Activated naive CD4-positive, alpha-beta T cell treated with anti-CD3 and anti-CD28 coated beads, Interleukin-2, amount 10 ng/mL, durations not matched to agents 7 days and 5 days (primary cell): ENCODE measurements at places on chromosomes 2 and 18.
A peak's percentile ranks its signal among the peaks of the same experiment; 100 is the strongest.

DNA sequence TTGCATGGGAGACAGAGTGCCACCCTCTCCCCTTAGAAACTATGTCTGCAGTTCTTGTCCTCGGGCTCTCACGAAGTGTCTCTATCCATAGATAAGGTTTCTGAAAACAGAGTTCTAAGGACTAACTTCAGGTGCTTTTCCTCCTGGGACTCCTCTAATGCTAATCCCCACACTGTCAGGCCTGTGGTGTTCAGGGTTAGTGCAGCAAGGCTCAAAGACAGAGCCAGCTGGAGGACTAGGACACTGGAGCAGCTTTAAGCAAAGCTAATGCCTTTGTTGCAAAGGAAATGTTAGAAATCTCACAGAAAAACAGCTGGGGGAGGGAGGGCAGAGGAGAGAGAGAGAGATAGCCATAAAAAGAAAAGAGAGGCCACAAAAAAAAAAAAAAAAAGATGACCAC lies 824.0 kb upstream of the FSHR start:
- DNase-seq, result no peak

GRCh38 chr2:9665898-9666297 lies 35.1 kb upstream of the YWHAQ start:
- no peak for DNase-seq

- no peak for DNase-seq
Measured at GRCh38 chr2:18047213-18047611, 168.7 kb downstream of the KCNS3 start.

GRCh38 chr2:231050018-231050901 lies 6.4 kb upstream of the PSMD1 start:
- DNase-seq, result no peak

- DNase-seq, result no peak
Measured at GRCh38 chr2:49959961-49960553, 805.7 kb upstream of the FSHR start.

DNA sequence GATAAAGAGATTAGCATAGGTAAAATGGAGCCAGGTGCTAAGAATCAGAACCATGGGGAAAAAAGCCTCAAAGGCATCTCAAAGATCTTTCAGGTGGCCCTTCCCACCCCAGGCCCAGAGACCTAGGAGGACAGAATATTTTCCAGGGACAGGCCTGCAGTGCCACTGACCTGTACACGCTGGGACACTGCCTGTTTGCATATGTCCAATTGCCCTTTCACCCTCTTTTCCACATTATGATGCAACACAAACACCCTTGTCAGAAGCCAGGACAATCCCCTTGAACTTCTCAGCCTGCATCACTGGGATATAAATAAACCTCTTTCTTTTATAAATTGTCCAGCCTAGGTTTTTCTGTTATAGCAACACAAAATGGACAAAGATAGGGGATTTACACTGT lies 419.1 kb downstream of the TRIB2 start:
- no peak for DNase-seq

DNA sequence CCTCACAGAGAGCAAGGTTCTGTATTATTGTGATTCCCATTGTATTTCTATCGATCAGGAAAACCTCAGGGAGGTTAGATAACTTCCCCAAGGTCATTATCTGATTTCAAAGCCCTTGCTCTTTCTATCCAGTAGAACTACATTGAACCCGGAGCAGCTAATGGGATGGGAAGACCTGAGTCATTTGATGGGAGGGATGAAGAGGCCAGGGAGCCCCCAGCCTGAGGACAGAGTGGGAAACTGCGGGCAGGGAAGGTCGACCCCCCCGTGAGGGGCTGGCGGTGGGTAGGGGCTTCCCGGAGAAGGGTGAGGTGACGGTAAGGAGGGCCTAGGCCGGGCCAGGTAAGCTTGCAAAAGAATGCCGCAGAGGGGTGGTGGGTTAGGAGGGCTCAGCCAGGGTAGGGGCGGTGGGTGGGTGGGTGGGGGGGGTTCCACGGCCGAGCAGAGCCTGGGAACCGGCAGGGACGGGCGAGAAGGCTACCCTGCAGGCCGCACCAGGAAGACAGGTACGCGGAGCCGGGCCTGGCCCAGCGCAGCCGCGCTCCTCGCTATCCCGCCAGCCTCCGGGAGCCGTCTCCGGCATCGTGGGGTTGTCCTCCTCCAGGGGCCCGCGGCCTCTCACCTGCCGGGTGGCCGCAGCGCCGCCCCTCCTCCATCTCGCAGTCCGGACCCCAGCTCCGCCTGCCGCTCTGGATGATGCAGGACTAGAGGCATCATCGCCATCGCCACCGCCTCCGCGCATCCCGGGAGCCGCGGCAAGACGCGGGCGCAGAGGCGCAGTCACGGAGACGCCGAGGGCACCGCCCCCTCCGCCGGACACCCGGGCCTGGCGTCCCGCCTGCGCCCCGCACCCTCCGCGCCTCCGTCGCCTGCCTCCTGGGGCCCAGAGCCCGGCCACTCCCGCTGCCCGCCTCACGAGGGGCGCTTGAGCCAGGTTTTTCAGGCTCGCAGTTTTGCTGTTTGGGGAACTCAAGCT lies at the start of gene GPR75:
Gene GPR75 (minus strand): TSS at position 762 of the 976 bp plus-strand sequence. CDS start 5,211 bp downstream, outside the sequence.
- DNase-seq, result no peak

DNA sequence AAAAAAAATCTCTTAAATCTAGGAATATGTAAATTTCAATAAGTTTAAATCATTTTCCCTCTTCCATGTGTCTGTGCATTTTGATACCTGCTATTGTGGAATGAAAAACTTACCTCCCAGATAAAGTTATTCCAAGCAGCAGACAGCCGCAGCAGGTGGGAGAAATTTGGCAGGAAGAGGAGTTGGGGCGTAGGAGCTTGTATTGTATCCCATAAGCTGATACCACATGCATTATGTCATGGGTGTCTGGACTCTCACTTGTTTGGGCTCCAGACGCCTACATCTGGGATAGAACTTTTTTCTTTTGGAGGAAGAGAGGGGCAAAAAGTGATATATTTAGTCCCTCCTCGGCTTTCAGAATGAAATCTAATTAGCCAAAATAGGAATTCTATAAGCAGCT lies 59.3 kb upstream of the TCF4 start:
- no peak for DNase-seq

DNA sequence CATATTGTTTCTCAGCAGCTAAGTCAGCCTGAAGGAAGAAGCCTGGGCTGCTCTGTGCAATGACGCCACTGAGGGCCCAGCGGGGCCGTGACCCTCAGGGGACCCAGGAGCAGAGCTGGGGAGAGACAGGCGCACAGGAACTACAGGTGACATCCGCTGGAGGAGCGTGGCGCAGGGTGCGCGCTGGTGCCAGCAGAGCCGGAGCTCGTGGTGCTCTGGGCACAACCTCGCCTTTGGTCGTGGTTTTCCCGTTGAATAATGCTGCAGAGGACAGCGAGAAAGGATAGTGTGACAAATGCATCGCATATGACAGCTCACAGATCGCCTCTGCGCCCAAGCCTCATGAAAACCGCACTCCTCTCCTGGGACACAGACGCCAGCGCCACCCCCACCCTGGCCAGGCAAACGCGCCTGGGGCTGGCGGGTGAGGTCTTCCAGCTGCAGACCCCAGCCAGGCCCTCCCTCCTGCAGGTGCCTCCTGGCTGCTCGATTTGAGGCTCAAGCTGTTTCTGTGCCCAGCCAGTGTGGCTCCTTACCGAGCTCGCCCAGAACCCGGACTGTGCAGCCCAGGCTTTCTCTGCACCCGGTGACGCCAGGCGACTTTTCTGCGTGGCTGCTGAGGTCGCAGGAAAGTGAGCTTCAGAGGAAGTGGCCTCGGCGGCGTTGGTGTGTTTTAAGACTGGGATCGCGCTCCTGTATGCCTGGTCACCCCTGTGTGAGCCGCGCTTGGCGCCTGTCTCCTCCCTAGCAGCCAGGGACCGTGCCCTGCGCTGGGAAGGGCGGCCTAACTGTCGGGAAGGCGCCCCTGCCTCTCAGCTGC lies 583.1 kb upstream of the HS6ST1 start:
- DNase-seq, result no peak

- no peak for DNase-seq
Measured at GRCh38 chr2:201406077-201406662, 45.1 kb downstream of the TRAK2 start.

- DNase-seq, result no peak
Measured at GRCh38 chr2:188134241-188134640, 157.4 kb upstream of the GULP1 start.

DNA sequence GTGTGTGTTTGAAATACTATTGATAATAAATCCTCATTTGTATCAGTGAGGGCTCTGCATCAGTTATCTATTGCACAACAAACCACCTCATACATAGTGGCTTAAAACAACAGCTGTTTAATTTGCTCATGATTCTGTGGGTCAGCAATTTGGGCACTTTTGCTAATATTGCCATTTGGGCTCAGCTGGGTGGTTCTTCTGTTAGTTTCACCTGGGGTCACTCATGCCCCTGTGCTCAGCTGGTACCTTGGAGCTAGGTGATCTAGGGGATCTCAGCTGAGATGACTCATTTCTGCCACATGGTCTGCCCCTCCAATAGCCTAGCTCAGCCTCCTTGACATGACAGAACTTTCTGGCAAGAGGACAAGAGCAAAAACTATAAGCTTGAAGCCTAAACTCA lies 126.3 kb downstream of the LYPD6B start:
- DNase-seq, result no peak

- DNase-seq, result no peak
Measured at GRCh38 chr18:45715212-45715780, 8.7 kb upstream of the SLC14A1 start.

GRCh38 chr2:64675860-64676259 lies 22.1 kb upstream of the SERTAD2 start:
- DNase-seq, result peak; percentile 34

DNA sequence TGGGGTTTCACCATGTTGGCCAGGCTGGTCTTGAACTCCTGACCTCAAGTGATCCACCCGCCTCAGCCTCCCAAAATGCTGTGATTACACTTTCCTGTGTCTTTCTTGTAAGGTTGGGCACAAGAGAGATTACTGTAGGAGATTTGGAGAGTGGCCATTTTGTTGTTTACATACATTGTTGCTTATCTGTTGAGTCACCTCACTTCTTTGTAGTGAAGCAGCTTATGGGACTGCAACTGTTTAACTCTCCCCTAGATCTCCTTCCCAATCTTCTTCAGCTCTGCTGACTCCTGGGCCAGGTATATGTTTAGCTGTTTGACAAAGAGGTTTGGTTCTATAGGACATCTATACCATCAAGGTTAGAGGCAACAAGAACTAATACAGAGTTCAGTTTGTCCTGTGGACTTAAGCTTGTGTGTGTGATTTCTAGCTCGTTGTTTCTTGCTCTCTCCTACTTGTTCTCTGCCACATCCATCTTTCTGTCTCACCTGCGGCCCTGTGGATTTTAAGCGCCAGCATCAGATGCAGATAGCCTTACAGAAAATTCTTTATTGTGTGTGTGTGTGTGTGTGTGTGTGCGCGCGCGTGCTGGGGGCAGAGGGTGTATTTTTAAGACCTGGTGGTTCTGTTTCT lies 95.4 kb downstream of the HAUS1 start:
- no peak for DNase-seq

DNA sequence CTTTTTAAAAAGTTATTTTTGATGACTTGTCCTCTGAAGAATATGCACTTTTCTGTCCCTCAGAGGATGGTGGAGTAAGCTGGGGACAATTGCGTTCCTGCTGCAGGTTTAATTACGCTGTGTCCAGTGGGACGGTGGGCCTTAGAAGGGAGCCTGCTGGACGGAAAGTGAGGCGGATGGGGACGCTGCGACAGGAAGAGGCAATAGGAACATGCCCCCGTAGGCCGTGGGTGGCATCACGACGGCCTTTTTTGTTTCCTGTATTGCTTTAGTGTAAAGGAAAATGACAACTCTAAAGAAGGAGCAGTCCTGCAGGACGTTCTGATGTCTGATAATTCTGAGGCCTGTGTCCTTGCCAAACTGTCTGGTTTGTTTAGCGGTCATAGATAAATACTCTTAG lies 121.6 kb downstream of the NFATC1 start:
- DNase-seq, result peak; percentile 64

- peak; percentile 72 for DNase-seq
Measured at GRCh38 chr2:238370823-238371372, 50.6 kb downstream of the TRAF3IP1 start.

GRCh38 chr18:54357082-54357659 lies 487 bp downstream of the STARD6 start:
- DNase-seq, result no peak

- DNase-seq, result no peak
Measured at GRCh38 chr2:160394153-160394552, 99.5 kb downstream of the RBMS1 start.

DNA sequence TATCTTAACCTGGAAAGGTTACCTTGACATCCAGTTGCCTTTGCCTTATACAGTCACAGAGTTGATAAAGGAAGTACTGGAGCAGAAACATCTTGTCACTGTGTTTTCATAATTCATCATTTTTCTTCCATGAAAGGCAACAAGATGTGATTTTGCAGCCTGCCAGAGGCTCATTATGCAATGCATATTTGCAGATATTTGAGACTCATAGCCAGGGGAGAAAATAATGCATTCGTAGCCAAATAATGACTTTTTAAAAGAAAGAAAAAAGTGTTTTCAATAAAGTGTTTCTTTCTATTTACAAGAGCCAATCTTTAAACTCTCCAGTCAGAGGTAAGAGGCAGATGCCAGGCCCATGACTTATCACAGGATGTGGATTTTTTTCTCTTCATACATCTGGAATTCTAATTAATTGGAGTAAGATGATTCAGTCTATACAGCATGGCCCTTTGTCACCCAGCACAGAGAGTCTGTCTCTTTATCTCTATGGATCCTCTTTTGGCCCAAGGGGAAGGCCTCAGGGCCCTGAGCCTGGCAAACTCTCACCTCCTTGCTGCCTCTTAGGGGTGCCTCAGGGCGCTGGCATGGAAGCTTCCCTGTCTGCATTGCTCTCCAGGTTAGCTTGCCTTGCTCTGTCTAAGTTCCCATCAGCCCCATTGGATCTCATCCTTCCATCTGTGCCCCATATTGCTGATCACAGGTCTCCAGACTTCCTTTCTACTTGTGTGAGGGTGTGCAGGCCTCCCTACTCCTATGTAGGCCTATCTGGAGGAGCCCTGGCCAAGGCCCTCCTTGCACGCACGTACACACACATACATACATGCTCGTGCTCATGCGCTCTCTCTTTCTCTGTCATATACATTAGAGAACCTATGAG lies 247.7 kb downstream of the TPGS2 start:
- no peak for DNase-seq

DNA sequence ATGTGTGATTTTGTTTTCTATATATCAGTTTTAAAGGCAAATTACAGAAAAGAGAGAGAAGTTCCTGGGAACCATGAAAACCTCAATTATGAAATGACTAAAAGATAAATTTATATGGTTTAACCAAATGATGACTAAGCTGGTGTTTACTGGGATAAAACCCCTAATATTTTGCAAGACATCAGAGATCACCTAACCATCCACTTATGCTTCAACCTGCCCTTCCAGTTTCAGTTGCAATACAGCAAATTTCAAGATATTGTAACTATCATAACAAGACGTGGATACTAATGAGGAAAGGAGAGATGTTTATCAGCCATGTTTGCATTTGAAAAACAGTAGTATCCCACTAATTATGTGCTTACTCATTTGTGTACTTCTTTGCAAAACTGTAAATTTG lies 108.2 kb downstream of the GAREM1 start:
- DNase-seq, result no peak
